Stimulated activated CD4-positive, alpha-beta T cell treated with anti-CD3 and anti-CD28 coated beads, TNF-alpha, amount 100 ng/mL, for 24 hours (primary cell): ENCODE measurements at places on chromosomes 5 and 9.

GRCh38 chr5:171604195-171604594, 181.4 kb upstream of the SMIM23 start:
- DNase-seq: no peak

- no peak for DNase-seq
These were observed 261.7 kb downstream of the KIF4B start for GRCh38 chr5:155275222-155275621.

- no peak for DNase-seq
These were observed 18.8 kb downstream of the RAPGEF1 start for GRCh38 chr9:131721076-131721475.

DNA sequence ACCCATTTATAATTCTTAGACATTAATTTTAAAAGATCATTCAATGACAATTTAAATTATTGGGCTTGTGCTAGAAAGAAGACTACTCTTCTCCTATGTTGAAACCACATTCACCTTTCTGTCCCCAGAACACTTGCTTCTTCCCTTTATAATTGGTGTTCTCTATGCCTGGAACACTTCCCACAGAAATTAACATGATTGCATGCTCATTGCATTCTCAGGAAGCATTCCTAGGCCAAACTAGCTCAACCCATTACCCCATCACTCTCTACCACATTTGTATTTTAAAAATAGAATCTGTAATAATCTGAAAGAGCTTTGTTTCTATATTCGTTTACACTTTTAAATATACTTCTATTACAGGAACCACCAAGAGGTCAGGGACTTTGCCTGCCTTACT, 184.7 kb downstream of the MEF2C start:
- DNase-seq: no peak

- DNase-seq: no peak
These were observed 153.8 kb upstream of the RASA1 start for GRCh38 chr5:87113861-87114260.

GRCh38 chr5:90134892-90135291, 274.7 kb downstream of the CETN3 start:
- DNase-seq: no peak
